ENCODE measurements at places on chromosomes 2 and 18.
A peak's percentile ranks its signal among the peaks of the same experiment; 100 is the strongest.

DNA sequence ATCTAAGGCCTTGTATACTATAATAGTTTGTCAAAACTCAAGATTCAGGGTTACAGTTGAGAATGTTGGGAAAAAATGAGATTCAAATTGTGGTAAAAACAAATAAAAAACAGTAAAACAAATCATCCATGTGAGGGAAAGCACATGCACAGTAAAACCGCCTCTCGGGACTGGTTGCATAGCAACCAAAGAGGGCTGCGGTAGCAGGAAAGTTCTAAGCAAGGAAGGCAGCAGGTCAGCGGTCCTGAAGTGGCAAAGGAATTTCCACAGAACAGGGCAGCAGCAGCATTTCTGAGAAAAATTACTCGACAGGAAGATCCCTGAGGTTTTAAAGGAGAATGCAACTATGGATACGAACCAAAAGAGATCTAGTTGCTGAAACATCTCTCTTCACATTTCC, 93.7 kb downstream of the DYNAP start:
- DNase-seq: no peak
- H3K27ac ChIP-seq: no peak overlapping the region
- no peak overlapping the region for H3K4me3 ChIP-seq
- no peaks in the 10 kb centered on the region for H3K36me3 ChIP-seq

- peaks cover 3% of the 10 kb centered on the region for H3K27me3 ChIP-seq
- H3K4me1 ChIP-seq: no peaks in the 10 kb centered on the region
- DNase-seq: no peak
- H3K36me3 ChIP-seq: no peaks in the 10 kb centered on the region
- no peak overlapping the region for H3K27ac ChIP-seq
- H3K4me3 ChIP-seq: no peak overlapping the region
Observed at GRCh38 chr2:67272195-67272594, 124.9 kb upstream of the ETAA1 start.

GRCh38 chr2:136077107-136077506, 40.8 kb downstream of the CXCR4 start:
- DNase-seq: no peak
- H3K36me3 ChIP-seq: peaks cover 17% of the 10 kb centered on the region
- peaks cover 15% of the 10 kb centered on the region for H3K4me1 ChIP-seq
- H3K27me3 ChIP-seq: no peaks in the 10 kb centered on the region

GRCh38 chr2:238921681-238922319, 73.9 kb downstream of the TWIST2 start:
- DNase-seq: no peak
- H3K36me3 ChIP-seq: no peaks in the 10 kb centered on the region
- H3K27me3 ChIP-seq: no peaks in the 10 kb centered on the region
- no peaks in the 10 kb centered on the region for H3K4me1 ChIP-seq

GRCh38 chr2:34121076-34121475, 522.0 kb upstream of the FAM98A start:
- DNase-seq: no peak
- H3K4me1 ChIP-seq: no peaks in the 10 kb centered on the region
- H3K4me3 ChIP-seq: no peak overlapping the region
- no peaks in the 10 kb centered on the region for H3K36me3 ChIP-seq
- H3K27ac ChIP-seq: no peak overlapping the region

DNA sequence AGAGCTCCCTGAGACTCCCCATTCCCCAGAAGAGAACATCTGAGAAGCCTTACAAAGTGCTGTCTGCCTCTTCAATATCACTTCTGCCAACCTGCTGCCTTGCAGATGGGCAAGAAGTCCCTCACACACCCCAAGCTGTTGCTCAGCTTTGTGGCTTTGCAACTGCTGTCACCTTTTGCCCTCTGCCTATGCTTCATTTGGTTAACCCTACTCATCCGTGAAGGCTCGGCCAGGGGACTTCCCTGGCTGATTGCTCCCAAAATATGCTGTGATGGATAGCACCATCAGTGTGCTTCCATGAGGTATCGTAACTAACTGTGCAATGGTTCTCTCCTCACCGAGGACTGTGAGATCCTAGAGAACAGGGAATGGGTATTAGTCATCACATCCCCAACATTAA, 88.9 kb upstream of the CYP1B1 start:
- no peak overlapping the region for H3K27ac ChIP-seq
- peaks cover 62% of the 10 kb centered on the region for H3K27me3 ChIP-seq
- no peaks in the 10 kb centered on the region for H3K36me3 ChIP-seq
- peaks cover 3% of the 10 kb centered on the region for H3K4me1 ChIP-seq
- no peak overlapping the region for H3K4me3 ChIP-seq

- no peak overlapping the region for H3K4me3 ChIP-seq
- H3K4me1 ChIP-seq: no peaks in the 10 kb centered on the region
- no peaks in the 10 kb centered on the region for H3K27me3 ChIP-seq
- no peak overlapping the region for H3K27ac ChIP-seq
- no peak for DNase-seq
Observed at GRCh38 chr2:48548840-48549239, 18.9 kb downstream of the STON1 start.

GRCh38 chr2:202608142-202608852, 26.5 kb upstream of the FAM117B start:
- peaks cover 12% of the 10 kb centered on the region for H3K4me1 ChIP-seq
- no peak overlapping the region for H3K27ac ChIP-seq
- H3K36me3 ChIP-seq: no peaks in the 10 kb centered on the region

DNA sequence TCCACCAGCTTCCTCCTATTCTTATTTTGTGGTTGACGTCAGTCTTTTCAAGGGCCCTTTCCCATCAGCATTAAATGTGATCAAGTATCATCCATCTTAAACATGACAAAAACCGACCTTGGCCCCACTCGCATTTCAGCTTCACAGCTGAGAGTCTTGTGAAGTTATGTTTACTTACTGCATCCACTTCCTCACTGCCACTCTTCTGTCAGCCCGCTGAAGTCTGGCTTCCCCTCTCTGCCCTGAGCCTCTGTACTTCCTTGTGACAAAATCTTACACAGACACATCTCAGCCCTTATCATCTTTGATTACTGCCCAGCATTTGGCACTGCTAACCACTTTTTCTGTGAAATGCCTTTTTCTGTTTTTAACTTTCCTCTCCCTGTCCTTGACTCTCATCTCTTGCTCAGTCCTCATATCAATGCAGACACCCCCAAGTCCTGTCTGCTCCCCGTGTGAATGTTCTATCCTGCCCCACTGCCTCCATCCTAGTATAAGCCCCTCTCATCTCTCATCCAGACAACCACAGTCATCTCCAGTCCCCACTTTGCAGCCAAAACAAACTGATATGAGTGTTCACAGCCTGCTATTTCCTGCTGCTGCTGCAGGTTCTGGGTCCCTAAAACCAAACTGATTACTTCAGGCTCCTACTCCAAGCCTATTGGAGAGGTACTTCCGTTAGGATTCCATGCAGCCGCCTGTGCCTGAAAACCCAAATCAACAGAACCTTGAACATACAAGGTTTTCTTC, 31.4 kb downstream of the FOSL2 start:
- peak overlapping the region; percentile 54 for H3K4me3 ChIP-seq
- peaks cover 5% of the 10 kb centered on the region for H3K36me3 ChIP-seq

DNA sequence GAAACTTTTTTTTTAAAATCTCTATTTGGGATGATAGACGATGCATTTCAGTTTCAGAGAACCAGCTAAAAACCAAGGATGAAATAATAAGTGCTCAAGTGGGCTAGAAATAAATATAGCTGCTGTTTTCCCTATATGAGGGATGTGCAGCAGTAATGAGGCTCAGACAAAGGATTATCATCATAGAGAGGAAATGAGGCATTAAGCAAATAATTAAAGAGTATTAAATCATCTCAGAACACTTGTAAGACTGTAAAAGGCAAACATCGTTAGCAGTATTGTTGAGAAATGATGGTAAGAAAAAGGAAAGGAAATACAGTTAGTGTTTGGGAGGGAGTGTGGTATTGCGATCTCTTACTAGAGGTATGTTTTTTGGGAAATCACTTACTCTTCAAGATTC, 233.5 kb downstream of the TGIF1 start:
- DNase-seq: no peak
- no peaks in the 10 kb centered on the region for H3K4me1 ChIP-seq
- H3K36me3 ChIP-seq: no peaks in the 10 kb centered on the region
- no peak overlapping the region for H3K4me3 ChIP-seq
- no peak overlapping the region for H3K27ac ChIP-seq

DNA sequence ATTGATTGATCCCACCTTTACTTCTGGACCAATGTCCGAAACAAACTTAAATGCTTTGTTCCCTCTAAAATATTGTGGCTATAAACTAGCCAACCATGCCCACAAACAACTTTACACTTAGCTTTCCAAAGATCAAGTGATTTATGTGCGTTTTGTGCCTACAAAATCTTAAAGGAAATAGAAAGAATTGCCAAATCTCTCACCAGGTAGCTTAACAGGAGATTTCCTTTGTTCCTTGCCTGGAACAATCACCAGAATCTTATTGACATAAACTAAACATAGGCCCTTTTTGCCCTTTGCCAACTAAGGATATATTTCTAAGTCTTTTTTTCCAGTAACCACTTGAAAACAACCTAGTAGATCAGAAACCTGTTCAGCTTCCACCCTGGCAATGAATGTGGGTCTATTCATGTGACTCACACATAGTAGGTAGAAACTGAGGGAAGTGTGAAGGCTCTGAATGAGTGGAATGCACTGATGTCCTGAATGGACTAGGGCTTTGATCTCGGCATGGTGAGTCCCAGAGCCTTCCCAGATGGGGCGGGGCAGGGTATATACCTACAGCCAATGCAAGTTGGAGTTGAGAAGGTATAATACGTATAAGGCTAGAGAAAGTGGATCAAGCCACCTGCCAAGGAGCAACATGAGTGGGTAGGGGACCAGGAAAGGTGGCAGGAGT, 94.6 kb upstream of the PPP1CB start:
- no peak overlapping the region for H3K4me3 ChIP-seq
- peaks cover 2% of the 10 kb centered on the region for H3K36me3 ChIP-seq
- H3K27ac ChIP-seq: no peak overlapping the region
- H3K4me1 ChIP-seq: peaks cover 14% of the 10 kb centered on the region
- DNase-seq: no peak

DNA sequence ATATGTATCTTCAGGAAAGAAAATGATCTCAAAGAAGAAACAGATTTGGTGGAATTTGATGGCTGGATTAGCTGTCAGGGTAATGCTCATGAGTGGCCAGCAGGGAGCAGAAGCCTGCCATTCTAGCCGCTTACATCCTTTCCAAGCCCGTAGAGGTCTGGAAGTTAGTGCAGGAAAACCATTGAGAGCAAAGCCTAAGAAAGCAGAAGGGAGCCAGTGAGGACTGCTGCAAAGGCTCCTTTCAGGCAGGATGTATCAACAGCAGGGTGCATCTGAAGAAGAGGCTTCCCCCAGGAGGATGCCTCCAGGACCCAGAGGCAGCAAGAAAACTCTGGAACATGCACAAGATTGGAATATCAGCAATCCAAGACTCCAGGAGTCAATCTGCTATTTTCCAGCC, 22.9 kb upstream of the LBH start:
- H3K27ac ChIP-seq: no peak overlapping the region
- no peak overlapping the region for H3K4me3 ChIP-seq
- peaks cover 14% of the 10 kb centered on the region for H3K4me1 ChIP-seq
- no peaks in the 10 kb centered on the region for H3K36me3 ChIP-seq
- peaks cover 2% of the 10 kb centered on the region for H3K27me3 ChIP-seq

DNA sequence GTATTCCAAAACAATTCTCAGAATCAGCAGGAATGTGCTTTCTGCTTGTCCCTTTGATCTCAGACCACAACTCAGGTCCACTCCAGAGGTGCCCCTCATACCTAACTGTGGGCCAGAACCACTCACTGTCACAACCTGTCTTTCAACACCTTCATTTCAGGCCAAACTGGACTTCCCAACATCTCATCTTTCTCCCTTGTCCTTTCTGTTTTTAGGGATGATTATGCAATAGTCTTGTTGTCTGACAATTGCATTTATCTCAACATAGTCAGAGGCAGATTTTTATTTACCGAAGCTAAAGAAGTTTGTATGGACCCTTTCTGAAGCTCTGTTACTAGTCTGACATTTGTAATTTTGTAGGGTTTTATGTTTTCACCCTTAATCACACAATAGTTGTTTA, 95.9 kb downstream of the EPHA4 start:
- no peaks in the 10 kb centered on the region for H3K4me1 ChIP-seq
- H3K27me3 ChIP-seq: no peaks in the 10 kb centered on the region
- H3K27ac ChIP-seq: no peak overlapping the region
- DNase-seq: no peak
- no peaks in the 10 kb centered on the region for H3K36me3 ChIP-seq

GRCh38 chr2:68506170-68506569, 38.8 kb downstream of the APLF start:
- no peak for DNase-seq
- no peaks in the 10 kb centered on the region for H3K27me3 ChIP-seq
- peaks cover 11% of the 10 kb centered on the region for H3K36me3 ChIP-seq
- H3K4me1 ChIP-seq: peaks cover 11% of the 10 kb centered on the region
- H3K4me3 ChIP-seq: no peak overlapping the region

GRCh38 chr2:120493231-120493630, 147.3 kb downstream of the INHBB start:
- no peak overlapping the region for H3K4me3 ChIP-seq
- H3K27me3 ChIP-seq: peaks cover 12% of the 10 kb centered on the region
- no peaks in the 10 kb centered on the region for H3K4me1 ChIP-seq
- H3K27ac ChIP-seq: no peak overlapping the region
- no peaks in the 10 kb centered on the region for H3K36me3 ChIP-seq
- DNase-seq: no peak

DNA sequence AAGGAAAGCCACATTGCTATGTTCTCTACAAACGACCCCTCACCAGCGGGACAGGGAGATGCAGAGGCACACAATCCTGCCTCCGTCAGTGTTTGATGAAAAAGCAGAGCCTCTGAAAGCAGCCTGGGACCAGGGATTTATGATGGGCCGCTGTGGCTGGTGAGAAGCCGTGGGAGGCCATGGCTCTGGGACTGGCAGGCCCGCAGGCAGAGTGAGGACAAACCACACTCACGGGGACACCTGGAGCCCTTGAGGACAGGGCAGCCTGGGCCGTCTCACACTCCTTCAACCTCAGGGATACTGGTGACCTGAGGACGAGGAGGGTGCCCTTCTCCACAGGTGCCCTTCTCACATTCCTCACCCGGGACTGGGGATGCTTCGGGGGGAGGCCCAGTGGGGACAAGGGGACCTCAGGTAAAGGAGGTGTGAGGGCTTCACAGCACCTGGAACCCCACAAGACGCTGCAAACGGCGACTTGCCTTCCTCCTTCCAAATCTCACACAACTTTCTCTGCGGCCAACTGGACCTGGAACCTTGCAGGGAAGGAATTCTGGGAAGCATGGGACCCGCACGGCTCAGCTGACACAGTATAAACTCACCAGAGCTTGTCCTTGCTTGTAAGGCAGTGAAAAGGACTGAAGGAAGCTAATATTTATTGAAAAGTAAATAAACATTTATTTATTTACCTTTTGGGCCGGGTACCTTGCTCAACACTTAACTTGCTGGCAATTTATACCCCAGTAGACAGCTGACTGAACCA, 5.3 kb upstream of the LDLRAD4 start:
- H3K36me3 ChIP-seq: no peaks in the 10 kb centered on the region
- DNase-seq: no peak
- H3K4me3 ChIP-seq: no peak overlapping the region
- peaks cover 54% of the 10 kb centered on the region for H3K27me3 ChIP-seq
